ENCODE measurements at places on chromosomes 5 and 9.
A peak's percentile ranks its signal among the peaks of the same experiment; 100 is the strongest.

GRCh38 chr9:124325816-124326215 is 68.1 kb downstream of the NEK6 start:
- no peak for DNase-seq

- DNase-seq = peak; percentile 99
Measured at GRCh38 chr5:78699552-78700153, 51.1 kb upstream of the LHFPL2 start.

DNA sequence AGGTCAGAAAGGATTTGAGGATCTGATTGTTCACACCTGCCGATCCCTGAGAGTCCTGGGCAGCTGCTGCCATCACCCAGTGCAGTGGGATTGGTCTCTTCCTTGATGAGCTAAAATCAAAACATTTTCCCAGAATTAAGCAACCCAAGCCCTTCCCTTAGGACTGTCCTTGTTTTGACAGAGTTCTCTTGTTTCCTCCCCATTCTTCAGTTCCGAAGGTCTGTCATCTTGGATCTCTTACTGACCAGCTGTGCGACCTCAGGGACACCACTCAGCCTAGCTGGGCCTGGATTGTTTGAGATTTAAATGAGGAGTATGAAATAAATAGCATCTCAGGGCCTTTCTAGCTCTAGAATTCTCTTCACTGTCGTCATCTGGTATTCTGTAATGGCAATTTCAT is 90.3 kb upstream of the IQGAP2 start:
- no peak for DNase-seq

- no peak for DNase-seq
Measured at GRCh38 chr9:124671861-124672260, 99.2 kb downstream of the NR6A1 start.
